ENCODE measurements at places on chromosomes 12 and 14. TPM values are rescaled to one million over a fixed set of nuclear protein-coding genes. Genes with fewer than 3 reads are reported as not detected.

GRCh38 chr12:120928864-120929652 is 24.9 kb upstream of the SPPL3 start:
- H3K4me1 ChIP-seq: no peaks in the 10 kb centered on the region
- H3K27ac ChIP-seq: no peak overlapping the region

DNA sequence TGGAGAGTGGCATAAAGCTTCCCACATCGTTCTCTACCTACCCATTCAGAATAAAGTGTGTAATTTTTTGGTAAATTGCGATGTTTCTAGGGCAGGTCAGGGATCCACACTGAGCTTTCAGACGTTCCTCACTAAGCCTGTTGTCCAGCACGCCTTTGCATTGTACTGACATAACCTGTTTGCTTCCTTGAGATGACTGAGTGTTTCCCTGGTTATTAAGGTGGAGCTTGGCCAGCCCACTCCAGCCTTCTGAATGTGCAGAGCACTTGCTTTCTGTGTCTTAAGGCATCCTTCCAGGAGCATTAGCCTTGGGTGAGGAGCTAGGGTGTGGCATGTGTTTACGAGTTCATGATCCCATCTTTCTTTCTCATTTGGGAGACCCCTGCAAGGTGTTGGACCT is 96.4 kb downstream of the TMEM260 start:
- no peaks in the 10 kb centered on the region for H3K36me3 ChIP-seq
- no peak overlapping the region for H3K27ac ChIP-seq
- no peak overlapping the region for H3K4me3 ChIP-seq
- H3K4me1 ChIP-seq: no peaks in the 10 kb centered on the region

DNA sequence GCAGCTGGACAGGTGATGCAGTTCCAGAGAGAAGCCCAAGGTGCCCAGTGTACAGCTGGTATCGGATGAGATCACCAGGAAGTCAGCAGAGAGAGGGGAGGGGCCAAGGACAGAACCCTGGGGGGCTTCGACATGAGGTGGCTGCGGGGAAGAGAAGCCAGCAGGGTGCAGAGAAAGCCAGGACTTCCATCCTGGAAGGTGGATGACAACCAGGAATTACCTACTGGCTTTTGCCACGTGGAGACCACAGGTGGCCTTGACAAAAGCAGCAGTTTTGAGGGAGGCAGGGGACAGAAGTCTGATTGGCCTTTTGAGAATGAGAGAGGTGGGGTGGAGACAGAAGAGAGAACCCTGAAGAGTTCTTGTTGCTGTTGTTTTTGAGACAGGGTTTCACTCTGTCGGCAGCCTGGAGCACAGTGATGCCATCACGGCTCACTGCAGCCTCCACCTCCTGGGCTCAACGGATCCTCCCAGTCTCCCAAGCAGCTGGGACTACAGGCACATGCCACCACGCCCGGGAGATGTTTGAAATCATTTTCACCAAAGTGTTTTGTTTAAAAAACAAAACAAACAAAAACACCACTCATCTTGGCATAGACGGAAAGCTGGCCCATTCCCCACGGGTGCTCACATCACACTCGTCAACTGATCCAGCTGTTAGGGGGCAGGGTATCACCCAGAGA is 35.2 kb downstream of the CDC42BPB start:
- DNase-seq: no peak
- H3K36me3 ChIP-seq: no peaks in the 10 kb centered on the region
- peaks cover 58% of the 10 kb centered on the region for H3K4me1 ChIP-seq
- no peak overlapping the region for H3K27ac ChIP-seq

TAS2R9 gene
- not detected for polyA plus RNA-seq

- no peak overlapping the region for H3K4me3 ChIP-seq
- H3K27ac ChIP-seq: peak overlapping the region; percentile 5
These were observed 34.5 kb downstream of the PRKCH start for GRCh38 chr14:61355892-61356325.

DNA sequence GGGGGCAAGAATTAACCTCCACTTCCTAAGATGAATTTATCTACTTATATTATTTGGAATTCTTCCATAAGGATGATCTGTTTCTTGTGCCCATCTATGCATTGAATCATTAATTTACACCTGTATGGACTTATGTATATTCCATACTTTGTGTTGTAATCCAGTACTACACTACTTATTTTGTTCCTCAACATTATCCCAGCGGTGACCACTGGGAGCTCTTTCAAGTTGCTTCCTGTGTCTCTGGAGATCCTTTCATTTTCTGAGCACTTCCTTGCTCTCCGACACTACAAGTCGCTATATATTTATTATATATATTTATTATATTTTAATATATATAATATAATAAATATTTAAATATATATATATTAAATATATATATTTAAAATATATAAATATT is 54.9 kb upstream of the SCN8A start:
- no peak overlapping the region for H3K27ac ChIP-seq
- peaks cover 3% of the 10 kb centered on the region for H3K27me3 ChIP-seq
- H3K36me3 ChIP-seq: no peaks in the 10 kb centered on the region
